ENCODE measurements at places on chromosomes 1 and 21.

DNA sequence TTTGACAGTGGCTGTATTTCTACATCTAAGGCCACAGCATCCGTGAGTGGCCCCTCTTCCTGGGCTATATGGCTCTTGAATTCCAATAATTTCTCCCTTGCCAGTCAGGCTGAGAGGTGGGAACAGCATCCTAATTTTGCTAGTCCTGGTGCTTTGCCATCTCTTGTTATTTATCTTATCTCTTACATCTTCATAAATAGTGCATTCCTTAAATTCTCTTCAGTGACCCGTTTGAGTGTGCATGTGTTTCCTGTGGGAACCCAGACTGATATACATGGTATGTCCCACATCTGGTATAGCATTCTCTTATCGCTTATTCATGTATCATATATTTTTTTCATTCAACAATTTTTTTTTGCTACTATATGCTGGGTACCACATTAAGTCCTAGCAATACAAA is 9.9 kb downstream of the S100A11 start:
- DNase-seq = no peak

DNA sequence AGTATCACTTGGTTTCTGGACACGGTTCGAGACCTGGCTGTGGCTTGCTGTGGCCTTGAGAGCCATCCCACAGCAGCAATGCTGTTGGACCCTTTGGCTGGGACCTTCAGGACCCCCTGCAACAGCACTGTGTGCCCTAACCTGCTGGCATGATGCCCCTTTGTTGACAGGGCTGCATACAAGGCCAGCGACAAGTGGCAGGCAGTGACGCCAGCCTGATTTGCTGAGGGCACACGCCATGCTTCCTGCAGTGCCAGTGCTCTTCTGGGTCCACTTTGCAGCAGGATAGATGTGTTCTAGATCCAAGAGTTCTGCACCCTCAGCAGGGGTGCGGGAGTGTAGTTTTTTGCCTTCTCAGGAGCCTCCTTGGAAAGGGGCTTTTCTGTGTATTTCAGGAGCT is 32.8 kb downstream of the COQ8A start:
- DNase-seq = no peak

DNA sequence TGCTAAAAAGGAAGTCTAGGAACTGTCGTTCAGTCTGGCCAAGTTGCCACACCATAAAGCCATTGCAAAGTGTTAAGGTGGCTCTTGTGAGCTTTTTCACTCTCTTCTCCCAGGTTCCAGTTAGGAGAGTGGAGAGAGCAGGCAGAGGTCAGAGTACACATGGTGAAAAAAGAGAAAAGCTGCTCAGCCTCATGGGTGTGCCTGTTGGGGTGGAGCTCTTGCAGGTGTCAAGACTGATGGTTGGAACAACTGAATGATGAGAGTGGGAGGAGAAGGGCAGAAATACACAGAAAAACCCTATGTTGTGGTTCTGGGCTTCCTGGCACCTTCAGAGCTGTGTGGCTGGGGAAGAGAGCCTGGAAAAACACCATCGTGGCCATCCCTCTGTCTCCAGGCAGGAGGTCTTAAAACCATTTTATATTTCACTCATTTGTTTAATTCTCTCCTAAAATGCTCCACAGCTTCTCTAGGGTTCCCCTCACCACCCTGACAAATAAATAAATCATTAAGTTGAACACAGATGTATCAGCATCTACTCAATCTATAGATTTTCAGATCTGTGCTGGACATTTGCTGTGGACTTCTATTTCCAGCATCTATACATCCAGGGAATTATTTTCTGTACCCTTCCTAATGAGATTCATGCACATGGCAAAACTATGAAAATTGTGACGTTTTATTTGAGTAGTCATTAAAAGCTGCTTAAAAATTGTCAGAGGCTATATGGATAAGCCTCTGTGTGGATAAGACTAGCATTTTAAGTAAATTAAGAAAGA is 17.5 kb downstream of the UBASH3A start:
- DNase-seq = no peak

GRCh38 chr1:70809069-70809468 is 238.5 kb downstream of the PTGER3 start:
- no peak for DNase-seq

- DNase-seq = no peak
Observed at GRCh38 chr1:175933801-175934200, 190.4 kb upstream of the TNR start.

- no peak for DNase-seq
Observed at GRCh38 chr1:30810416-30811080, 53.0 kb upstream of the LAPTM5 start.

- DNase-seq = no peak
Observed at GRCh38 chr1:8025061-8025670, 943 bp downstream of the ERRFI1 start.

GRCh38 chr21:32426592-32427051 is 14.1 kb downstream of the EVA1C start:
- DNase-seq = no peak

DNA sequence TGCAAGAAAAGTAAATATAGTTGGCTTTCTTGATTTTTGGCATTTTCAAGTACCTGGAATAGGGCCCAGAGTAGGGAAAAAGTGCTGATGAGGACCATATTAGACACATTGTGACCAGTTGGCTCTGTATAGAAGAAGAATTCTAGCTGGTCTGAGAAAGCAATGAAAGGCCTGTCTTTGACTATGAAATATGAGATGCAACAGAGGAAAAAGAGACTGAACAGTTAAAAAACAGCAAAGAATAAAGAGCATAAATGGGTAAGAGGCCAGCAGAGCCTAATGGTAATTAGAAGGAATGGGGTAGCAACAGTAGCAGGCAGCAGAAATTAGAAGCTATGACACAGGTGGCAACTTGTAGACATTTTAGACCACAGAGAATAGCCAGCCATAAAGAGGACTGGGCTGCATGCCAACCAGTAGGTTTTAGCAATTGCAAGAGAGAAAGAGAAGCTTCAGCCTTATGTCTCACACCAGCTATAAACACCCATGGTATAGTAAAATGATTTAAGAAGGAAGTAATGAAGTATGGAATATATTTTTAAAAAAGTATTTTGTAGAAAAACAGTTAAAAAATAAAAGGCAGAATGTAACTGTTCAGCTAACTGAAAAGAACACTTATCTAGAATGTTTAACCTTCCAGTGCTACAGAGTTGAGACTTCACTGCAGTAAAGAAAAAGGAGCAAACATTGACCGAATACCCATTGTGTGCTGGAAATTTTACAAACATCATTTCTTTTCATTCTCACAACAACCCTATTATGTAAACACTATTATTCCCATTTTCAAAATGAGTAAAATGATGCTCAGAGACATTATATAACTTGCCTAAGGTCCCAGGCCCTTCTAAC is 114.1 kb downstream of the LHX4 start:
- peak; percentile 73 for DNase-seq

- DNase-seq = no peak
Observed at GRCh38 chr1:87951852-87952251, 623.2 kb downstream of the LMO4 start.

GRCh38 chr1:2384941-2385481 is 6.3 kb downstream of the MORN1 start:
- DNase-seq = no peak

- no peak for DNase-seq
Observed at GRCh38 chr1:6634371-6635052, 9.8 kb downstream of the THAP3 start.

DNA sequence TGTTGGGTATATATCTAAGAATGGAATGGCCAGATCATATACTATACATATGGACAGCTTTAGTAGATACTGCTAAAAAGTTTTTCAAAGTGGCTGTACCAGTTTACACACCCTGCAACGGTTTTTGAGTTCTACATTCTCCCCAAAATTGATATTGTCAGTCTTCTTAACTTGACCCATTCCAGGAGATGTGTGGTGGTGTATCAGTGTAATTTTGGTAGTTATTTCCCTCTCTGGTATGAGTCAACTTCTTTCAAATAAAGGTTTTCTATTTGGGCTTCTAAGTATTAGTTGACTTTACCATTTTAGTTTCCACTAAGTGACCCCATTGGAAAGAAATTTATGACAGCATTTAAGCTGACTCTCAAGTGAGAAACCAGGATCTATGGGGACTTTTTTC is 29.2 kb downstream of the INKA2 start:
- no peak for DNase-seq
